Stimulated activated CD8-positive, alpha-beta memory T cell treated with anti-CD3 and anti-CD28 coated beads, Interleukin-2, amount 100 ng/mL, for 1 hour (primary cell): ENCODE measurements at places on chromosomes 3 and 15.

DNA sequence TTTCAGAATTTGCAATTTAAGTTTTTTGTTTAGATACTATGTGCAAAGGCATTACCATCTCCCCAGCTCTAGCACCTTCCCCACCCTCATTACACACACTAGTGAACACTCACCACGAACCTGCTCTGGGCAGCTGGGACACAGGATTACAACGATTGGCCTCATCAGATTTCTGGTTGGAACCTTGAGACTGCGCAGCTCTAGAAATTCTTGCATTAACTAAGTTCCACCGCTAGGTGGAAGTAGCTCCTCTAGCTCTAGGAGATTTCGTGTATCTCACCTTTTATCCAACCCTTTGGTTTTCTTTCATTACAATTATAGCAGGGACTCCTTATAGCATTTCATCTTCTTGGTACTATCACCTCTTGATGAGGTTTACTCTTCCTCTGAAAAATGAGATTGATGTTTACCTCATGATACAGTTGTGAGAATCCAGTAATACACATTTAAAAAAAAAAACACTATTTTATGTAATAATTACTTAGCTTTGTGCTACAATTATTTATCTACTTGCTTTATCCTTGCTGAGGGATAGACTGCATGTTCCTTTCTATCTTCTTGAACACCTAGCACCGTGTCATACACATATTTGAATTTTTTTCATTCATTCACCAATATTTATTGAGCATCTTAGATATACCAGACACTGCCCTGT, 28.7 kb upstream of the PLOD2 start:
- no peak for DNase-seq

GRCh38 chr15:28901987-28902745, 16.4 kb downstream of the APBA2 start:
- DNase-seq, result no peak

- DNase-seq, result no peak
These were observed 30.2 kb downstream of the TKT start for GRCh38 chr3:53225651-53226050.

DNA sequence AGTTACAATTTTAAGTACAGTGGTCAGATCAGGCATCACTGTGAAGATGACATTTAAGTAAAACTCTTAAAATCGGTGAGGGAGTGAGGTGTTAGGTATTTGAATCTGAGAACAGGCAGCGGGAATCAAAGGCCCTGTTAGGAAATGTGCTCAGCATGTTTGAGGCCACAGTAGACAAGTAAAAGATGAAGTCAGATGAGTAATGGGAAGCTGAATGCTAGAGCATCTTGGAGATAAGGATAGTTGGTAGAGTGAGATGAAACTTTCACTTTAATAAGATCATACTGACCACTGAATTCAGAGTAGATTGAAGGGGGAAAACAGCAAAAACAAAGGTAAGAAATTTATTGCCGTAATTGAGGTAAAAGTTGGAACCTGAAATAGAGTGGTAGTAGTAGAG, 61.6 kb downstream of the DCBLD2 start:
- no peak for DNase-seq

GRCh38 chr15:74958908-74959585, 2.5 kb upstream of the RPP25 start:
- no peak for DNase-seq

DNA sequence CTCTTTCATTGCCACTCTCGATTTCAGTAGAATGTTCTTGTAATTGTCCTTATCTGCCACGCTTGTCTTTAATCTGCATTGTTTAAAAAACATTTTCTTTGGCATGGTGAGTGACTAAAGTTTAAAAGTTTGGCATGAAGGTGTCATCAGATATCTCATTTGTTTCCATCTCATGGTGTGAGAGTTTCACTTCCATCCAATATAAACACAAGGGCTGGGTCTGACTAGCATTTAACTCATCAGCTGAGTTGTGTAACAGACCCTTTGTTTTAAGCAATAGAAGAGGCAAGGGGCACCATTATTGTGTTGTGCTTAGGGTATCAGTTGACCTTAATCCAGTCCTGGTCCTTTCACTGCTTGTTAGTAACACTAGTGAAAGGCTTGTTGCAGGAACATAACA, 49.9 kb upstream of the IL12A start:
- no peak for DNase-seq

GRCh38 chr3:102206511-102207031, 228.2 kb upstream of the ZPLD1 start:
- DNase-seq, result no peak

DNA sequence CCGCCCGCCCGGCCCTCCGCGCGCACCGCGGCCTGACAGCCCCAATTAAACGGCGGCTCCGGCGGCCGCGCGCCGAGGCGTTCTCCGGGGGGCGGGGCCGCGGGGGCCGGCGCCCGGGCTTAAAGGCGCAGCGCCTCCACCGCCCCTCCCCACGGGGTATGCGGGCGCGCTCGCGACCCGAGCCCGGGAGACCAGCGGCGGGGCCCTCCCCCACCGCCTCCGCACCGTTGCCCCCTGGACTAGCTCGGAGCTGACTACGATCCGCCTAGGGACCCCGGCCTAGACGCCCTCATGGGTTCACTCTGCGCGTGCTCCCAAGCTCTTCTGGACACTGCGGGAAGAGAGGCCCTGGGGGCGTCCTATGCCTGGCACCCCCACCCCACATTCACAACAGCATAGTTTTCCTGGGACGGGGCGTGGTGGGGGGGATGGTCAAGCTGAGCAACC, at the start of gene DUSP7:
TSS of gene DUSP7 (minus strand) at position 51 of the 447 bp plus-strand sequence. CDS start 205 bp downstream, outside the sequence.
- no peak for DNase-seq

- DNase-seq, result no peak
These were observed 39.4 kb downstream of the RPL22L1 start for GRCh38 chr3:170830580-170830979.

- no peak for DNase-seq
These were observed 106.8 kb upstream of the CDIN1 start for GRCh38 chr15:36472672-36473071.

GRCh38 chr3:108225221-108225620, 3.0 kb upstream of the IFT57 start:
- DNase-seq, result no peak

- no peak for DNase-seq
These were observed 10.6 kb upstream of the SFMBT1 start for GRCh38 chr3:53056442-53056841.

GRCh38 chr3:175985781-175986180, 1126.6 kb downstream of the NAALADL2 start:
- no peak for DNase-seq

DNA sequence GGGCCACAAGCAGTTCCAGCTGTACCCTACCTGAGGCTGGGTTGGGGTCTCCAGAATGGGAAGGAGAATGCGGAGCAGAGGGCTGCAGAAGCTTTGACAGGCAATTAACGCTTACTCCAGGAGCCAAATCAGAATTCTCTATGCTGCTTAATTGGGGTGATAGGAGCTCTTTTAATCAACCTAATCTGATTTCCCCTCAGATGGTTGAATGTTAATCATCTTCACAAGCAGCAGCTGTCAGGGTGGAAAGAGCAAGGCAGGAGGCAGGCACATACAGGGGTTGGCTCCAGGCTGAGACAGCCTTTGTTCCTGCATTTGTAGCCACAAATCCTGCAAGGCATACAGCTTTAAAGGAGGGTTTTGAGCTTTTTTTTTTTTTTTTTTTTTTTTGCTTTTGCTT, 2.6 kb downstream of the CILP start:
- DNase-seq, result no peak

- no peak for DNase-seq
These were observed 40.9 kb downstream of the CBLB start for GRCh38 chr3:105827959-105828358.

- DNase-seq, result no peak
These were observed 46.8 kb downstream of the ITGA11 start for GRCh38 chr15:68385240-68385561.

- DNase-seq, result no peak
These were observed 9.4 kb downstream of the TBC1D23 start for GRCh38 chr3:100270215-100270583.

DNA sequence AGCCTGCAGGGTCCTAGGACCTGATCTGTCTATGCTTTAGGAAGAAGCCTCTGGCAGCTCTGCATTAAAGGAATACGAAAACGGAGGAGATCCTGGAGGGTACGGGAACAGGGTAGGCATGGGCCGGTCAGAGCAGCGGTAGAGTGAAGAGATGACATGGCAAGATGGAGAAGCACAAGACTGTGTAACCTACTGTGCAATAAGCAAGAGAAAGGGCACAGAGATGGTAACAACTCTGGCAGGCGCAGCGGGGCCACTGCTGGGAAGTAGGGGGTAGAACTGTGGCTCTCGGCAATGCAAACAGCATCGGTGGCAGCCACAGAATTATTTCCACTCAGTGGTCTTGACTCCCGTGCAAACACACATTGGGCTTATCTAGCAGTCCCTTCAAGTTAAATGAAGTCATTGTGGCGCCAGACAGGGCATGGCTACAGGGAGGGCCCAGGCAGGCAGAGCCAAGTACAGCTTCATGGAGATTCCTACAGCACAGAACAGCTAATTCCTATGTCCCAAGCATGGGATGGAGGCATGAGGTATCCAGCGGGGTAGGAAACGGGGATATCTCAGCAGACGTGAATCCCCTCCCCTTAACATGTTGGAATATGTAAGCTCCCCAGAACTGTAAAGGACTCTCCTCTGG, 28.8 kb downstream of the WHAMM start:
- no peak for DNase-seq

DNA sequence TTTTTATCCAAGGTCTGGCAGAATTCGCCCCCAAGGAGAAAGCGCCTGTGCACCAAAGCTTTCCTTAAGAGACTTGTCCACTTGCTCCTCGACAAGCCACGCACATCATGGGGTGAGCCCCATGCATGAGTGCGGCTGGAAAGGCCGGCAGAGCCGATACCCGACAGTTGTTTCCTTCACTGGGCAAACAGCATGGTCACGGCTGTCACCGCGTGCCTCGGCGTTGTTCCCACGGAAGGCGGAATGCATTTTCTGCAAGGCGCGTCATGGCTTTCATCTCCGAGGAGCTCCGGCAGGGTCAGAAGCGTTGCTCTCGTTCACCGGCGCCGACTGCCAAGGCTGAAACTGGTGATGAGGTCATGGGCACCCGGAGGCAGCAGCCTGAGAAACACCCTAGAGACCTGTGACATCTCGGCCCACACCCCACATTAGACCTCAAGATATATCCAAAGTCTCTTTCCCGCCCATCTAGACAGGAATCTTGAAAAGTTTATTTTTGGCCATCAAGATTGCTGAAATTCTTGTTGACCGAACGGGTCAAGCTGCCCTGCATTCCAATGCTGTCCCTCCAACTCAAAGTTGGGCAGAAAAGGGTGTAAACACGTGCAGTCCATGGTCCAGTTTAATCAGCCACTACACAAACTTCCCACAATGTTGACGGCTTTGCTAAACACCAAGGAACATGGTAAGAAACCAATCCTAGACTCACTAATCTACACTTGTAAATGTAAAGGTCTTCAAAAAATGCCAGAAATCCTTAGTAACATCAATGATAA, 604 bp upstream of the TJP1 start:
- DNase-seq, result no peak

- no peak for DNase-seq
These were observed 500.7 kb upstream of the ATP11B start for GRCh38 chr3:182292591-182292990.

DNA sequence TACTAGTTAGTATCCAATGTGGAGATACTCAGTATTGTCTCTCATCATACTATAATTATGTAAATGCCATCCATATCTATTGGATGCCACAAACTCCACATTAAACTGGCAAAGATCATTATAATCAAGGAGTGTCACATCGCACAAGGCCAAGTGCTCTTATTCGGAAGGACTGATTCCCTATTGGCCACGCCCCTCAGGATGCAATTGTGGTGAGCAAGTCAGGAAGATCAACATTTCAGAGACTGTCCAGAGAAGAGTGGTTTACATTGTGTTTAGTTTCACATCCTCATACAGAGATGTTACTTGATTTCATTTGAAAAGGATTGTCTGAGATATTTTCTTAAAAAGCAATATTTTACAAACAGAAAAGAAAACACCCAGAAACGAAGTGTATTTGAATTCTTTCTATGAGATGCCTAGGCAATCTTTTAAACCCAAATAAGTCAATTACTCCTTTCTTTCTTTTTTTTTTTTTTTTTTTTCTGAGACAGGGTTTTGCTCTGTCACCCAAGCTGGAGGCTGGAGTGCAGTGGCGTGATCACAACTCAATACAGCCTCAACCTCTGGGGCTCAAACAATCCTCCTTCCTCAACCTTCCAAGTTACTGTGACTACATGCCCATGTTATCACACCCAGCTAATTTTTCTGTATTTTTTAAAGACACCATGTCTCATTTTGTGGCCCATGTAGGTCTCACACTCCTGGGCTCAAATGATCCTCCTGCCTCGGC, 369.1 kb downstream of the RBMS3 start:
- no peak for DNase-seq

DNA sequence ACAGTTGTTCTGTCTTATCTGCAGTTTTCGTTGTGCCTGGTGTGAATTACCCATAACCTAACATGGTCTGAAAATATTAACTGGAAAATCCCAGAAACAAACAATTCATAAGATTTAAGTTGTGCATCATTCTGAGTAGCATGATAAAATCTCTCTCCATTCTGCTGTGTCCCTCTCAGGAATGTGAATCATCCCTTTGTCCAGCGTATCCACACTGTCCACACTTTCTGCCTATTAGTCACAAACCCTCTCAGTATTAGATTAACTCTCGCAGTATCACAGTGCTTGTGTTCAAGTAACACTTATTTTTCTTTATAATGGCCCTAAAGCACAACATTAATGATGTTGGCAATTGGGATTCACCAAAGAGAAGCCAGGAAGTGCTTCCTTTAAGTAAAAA, 203.2 kb downstream of the CGGBP1 start:
- no peak for DNase-seq

GRCh38 chr3:41334426-41334825, 135.1 kb downstream of the CTNNB1 start:
- DNase-seq, result no peak

DNA sequence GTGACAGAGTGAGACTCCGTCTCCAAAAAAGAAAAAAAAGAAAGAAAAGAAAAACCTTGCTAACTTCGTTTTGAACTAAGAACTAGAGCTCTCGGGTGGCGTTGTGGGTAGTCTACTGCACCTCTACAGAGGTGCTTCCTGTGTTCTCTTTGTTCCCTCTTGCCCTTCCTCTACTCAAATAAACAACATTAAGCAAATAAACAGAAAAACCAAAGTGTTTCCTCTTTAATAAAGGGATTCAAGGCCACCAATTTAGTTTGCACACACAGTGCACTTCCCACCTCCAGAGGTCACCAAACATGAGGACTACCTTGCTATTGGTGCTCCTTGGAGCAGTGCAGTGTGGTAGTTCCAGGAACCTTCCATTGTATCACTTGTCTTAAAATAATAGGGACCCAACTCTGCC, 354.2 kb upstream of the TBL1XR1 start:
- no peak for DNase-seq

DNA sequence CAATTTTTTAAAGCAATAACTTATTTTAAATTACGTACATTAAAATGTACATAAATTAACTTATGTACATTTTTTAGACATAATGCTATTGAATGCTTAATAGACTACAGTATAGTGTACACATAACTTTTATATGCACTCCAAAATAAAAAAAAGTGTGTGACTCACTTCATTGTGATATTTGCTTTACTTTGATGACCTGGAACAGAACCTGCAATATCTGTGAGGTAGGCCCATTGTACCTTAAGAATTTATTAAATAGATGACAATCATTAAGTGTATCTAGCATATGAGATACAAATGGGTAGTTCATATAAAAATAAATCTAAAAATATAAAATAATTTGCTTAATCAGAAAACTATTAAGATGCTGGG, 276.7 kb downstream of the NFKBIZ start:
- no peak for DNase-seq

- no peak for DNase-seq
These were observed 2.8 kb upstream of the PAK2 start for GRCh38 chr3:196736670-196737374.

- no peak for DNase-seq
These were observed 289.6 kb downstream of the UACA start for GRCh38 chr15:70473581-70474370.

GRCh38 chr15:33344530-33344929, 33.8 kb downstream of the RYR3 start:
- DNase-seq, result no peak
